ENCODE measurements at places on chromosomes 2 and 18.

GRCh38 chr2:22290909-22291473 lies 1094.0 kb upstream of the KLHL29 start:
- no peak for DNase-seq

GRCh38 chr2:229087843-229088516 lies 183.1 kb downstream of the PID1 start:
- no peak for DNase-seq

DNA sequence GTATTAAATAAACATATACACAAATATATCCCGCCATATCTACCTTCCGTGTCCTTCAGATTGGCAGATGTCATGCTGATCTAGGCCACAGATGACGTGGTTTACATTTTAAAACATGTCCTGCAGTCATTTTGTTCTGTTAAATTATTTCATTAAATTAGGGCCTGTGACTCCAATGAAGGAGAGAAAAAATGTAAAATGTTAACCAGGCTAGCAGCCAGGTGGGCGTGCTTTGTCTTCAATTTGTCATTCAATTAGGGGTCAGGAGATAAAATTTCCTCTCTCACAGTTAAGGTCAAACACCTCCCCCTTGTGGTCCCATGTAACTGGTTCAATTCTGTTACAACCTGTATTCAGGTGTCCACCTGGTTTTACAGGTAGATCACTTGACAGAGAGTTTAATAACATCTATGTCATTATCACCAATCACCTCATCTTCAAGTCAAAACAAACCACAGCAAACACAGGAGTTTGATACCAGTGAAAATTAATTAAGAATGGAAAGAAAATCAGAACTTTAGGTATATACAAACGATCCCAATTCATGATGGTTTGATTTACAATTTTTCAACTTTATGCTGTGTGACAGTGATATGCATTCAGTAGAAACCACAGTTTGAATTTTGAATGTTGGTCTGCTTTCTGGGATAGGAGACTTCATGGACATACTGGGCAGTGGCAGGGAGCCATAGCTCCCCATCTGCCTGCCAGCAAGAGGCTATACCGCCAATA lies 339.4 kb downstream of the CMPK2 start:
- DNase-seq = no peak

DNA sequence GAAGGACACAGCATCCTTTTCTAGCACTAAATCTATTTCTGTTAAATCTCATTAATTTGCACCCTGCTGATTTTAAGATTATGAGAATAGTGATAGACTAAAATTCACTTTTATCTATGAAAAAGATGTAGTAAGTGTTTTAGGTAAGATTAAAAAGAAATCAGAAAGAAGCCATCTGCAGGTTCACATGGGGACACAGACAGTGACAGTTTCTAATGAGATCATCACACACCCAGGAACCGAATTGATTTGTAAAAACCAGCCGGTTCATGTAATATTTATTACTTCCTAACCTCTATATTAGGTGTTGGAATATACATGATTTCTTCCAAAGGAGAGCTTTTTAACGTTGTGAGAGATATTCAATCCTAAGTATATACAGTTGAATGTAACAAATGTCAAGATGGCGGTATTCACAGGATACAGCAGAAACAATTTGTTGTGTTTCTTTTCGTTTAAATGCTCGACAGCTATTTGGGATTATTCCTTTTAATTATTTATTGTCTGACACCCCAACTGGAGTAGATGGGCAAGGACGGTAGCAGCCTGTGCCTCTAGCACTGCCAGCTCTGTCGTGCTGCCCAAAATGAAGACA lies 223.4 kb downstream of the CCDC102B start:
- DNase-seq = no peak

- no peak for DNase-seq
Observed at GRCh38 chr2:192186806-192187205, 7.9 kb downstream of the TMEFF2 start.

DNA sequence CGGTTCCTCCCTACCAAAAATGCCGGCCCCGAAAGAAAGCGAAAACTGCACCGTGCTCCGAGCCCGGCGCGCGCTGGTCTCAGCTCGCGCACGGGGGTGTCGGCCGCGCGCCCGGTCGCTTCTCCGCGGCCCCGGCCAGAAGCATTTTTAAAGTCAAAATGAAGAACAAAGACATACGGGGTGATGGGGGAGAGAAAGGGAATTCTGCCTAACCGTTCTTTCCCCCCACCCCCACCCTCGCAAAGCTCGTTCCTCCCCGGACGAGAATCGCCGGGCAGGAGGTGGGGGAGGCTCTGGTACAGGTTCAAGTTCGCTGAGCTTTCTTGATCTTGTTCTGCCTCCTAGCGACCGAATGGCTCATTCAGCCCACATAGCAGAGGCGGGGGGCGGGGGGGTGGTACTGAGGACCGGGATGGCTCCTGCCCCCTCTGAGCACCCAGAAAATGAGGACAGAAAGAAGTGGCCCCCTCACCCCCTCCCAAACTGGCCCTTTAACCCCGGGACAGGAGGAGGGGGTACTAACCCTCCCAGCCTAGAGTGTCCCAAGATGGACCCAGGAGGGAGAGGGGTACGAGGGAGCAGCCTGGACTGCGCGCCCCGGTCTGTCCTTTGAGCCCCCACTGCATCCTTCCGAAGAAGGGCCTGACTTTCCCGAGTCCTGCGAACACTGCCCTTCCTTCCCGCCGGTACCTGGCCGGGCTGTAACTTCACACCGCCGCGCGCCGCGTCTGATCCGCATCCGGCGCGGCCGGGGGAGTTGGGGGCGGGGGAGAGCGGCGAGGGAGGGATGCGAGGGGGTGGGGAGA lies 3.1 kb downstream of the BCL11A start:
- DNase-seq = peak; percentile 23

Data from activated CD4-positive, alpha-beta T cell treated with anti-CD3 and anti-CD28 coated beads, Interleukin-2, amount 50 U/mL, for 4 hours (primary cell).